ENCODE measurements at places on chromosomes 1 and 21.

DNA sequence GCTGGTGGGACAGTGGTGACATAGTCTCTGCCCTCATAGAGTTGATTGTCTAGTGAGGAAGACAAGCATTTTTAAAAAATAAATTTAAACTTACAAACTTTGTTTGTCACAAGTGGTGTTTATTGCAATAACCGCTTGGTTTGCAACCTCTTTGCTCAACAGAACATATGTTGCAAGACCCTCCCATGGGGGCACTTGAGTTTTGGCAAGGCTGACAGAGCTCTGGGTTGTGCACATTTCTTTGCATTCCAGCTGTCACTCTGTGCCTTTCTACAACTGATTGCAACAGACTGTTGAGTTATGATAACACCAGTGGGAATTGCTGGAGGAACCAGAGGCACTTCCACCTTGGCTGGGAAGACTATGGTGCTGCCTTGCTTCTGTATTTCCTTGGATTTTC, 58.4 kb downstream of the LAMC2 start:
- DNase-seq: no peak

GRCh38 chr1:1040004-1040991, 20.4 kb downstream of the AGRN start:
- DNase-seq: peak; percentile 65

GRCh38 chr1:147204080-147204479, 21.1 kb downstream of the FMO5 start:
- DNase-seq: no peak

DNA sequence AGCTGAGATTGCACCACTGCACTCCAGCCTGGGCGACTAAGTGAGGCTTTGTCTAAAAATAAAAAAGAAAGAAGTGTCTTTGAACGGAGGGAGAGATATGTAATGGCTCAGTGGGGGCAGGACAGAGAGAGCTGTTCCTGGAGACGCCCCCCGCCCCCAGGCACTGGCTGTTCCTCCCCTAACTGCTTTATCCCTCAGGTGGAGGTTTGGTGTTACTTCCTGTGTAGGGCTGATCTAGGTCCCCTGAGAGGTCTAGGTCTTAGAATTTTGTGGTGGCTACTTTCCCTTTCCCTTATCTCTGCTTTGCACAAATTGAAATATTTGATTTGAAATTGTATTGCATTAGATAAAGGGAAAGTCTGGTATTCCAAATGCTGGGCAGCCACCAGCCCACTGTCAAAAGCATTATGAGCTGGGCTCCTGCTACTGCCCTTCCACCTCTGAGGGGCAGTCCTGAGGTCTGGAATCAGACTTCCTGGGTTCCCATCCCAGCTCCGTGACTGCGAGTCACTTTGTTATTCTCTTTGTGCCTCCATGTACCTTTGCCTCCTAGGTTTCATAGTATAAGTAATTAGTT, 134.8 kb upstream of the KIF26B start:
- DNase-seq: no peak

DNA sequence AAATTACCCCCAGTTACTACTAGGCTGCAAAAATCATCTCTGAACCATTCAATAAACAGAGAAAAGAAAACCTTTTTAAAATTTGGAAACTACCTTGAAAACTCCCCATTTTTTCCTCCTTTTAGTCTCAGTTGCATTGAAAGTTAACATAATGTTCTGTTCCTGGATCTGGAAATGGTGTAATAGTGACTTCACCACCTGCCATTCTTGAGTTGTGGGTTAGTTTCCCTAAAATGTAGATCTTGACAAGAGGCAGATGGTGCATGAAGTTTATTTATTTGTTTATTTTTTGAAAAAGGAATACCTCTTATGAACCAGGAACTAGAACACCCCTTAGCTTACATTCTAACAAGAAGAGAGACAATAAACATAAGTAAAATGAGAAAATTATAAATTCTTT, 72.8 kb downstream of the ATF6 start:
- no peak for DNase-seq

- DNase-seq: no peak
These were observed 20.5 kb downstream of the ALDH4A1 start for GRCh38 chr1:18881642-18882431.

- no peak for DNase-seq
These were observed 21.7 kb downstream of the SESN2 start for GRCh38 chr1:28280977-28281381.

GRCh38 chr1:19087737-19088594, 122.1 kb downstream of the UBR4 start:
- DNase-seq: no peak

GRCh38 chr1:156749419-156750118, 1.9 kb downstream of the HDGF start:
- no peak for DNase-seq

DNA sequence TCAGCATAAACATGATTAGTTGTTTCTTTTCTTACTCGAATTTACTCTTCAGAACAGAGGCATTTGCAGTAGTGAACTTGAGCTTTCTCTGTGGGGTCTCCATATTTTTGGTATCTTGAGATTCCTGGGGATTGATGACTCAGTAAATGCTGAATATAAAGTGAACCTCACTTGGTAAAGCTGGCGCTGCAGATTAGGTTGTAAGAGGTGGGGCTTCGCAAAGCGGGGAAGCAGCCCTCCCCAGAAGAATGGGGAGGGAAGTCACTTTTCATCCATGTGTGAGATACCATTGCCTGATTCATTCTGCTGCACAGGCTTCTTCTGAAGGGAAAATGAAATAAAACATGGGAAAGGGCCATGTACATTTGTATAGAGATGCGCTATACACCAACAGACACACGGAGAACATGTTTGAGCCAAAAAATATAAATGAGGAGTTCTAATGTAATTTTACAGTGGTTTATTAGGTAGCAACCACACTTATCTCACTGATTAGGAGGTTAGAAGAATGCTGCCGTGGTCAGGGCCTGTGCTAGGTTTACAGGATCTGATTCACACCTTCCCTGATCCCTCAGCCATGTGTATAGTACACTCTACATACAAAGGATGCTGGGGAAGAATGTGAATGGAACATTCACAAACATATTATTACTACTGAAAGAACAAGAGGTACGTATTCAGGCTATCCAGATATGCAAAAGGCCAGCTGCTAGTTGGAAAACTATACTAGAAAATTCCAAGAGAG, 63.5 kb downstream of the DNTTIP2 start:
- DNase-seq: no peak
